ENCODE measurements at places on chromosomes 12 and 14. TPM values are rescaled to one million over a fixed set of nuclear protein-coding genes. Genes with fewer than 3 reads are reported as not detected.

GRCh38 chr12:79373896-79374499 is 316.8 kb downstream of the PAWR start:
- peak; percentile 17 for DNase-seq

The MYH6 gene
- total RNA-seq = 1.4 TPM

The LRRC10 gene
- not detected for total RNA-seq

DNA sequence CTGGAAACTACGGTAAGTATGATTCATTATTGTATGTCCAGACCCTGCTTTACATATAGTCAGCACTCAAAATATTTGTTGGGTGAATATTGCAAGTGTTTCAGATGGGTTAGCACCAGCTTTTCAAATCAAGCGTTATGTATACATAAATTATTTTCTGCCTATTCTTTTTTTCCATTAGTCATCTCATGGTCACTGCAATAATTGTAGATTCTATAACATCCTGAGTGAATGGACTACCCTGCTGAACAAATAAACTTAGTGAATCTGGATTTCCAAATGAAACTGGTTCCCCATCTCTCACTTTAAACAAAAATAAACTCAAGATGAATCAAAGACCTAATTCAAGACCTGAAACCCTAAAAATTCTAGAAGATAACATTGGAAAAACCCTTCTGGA is 152.3 kb downstream of the DIO2 start:
- DNase-seq = no peak

All from left lung (tissue), 14 donors.